ENCODE measurements at places on chromosomes 3 and 15. TPM values are rescaled to one million over a fixed set of nuclear protein-coding genes. Genes with fewer than 3 reads are reported as not detected.

GRCh38 chr3:10935846-10936631, 56.5 kb upstream of the SLC6A1 start:
- no peak for DNase-seq

DNA sequence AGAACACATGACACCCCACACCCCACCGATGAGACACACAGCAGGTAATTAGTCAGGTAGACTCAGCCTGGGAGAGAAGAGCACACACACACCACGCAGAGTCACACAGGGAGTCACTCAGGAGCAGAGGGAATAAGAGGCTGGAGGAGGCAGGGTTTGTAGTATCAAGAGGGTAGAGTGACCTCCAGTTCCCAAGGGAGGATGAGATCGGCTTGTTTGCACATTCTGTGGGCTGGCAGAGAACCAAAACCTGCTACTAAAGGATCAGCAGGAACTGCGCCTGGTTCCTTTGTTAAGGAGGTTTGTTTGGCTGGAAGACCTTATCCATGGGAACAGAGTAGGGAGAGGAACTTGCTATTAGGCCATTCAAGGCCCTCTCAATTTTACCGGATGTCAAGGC, 281.4 kb upstream of the SLCO3A1 start:
- DNase-seq: no peak

GRCh38 chr3:127448161-127448561, 142.4 kb downstream of the TPRA1 start:
- DNase-seq: no peak

DNA sequence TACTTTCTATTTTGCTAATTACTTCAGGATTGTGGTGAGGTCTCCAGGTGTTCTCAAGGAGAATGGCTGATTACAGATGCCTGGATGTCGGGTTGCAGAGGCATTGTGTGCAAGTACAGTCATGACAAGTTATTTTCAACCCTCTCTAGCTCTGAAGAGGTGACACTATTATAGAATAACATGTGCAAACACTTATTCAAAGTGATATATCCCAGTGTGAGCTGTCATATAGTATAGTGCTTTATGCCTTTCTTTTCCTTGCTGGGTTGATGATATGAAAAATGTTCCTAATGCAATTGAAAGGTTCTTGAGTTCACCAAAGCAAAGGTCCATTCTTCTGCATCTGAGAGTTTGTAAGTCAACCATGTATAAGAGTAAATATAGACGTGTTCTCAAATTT, 167.2 kb downstream of the SPATA16 start:
- DNase-seq: no peak

- DNase-seq: peak; percentile 78
Measured at GRCh38 chr15:82571722-82572222, 31.5 kb upstream of the RPS17 start.

- DNase-seq: no peak
Measured at GRCh38 chr3:101842935-101843330, 6.4 kb upstream of the NFKBIZ start.

- DNase-seq: no peak
Measured at GRCh38 chr3:136547293-136547692, 204.9 kb downstream of the STAG1 start.

GRCh38 chr3:10706156-10706739, 109.8 kb upstream of the SLC6A11 start:
- DNase-seq: peak; percentile 59

- no peak for DNase-seq
Measured at GRCh38 chr15:77504306-77504705, 83.6 kb downstream of the HMG20A start.

DNA sequence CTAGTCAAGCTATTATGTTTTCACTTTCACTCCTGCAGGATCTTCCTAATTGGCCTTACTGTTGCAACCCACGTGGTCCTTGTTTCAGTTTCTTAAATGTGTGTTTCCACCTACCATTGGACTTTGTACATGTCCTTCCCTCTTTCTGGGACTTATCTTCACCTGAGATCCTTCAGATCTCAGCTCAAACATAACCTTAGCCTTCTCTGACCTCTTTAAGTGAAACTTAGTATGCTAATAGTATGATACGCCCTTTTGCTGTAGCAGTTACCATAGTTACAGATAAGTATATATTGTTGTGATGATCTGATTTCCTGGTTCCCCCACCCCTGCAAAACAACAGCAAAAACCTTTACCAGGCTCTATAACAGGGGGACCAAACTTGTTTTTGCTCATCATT, 35.2 kb downstream of the U2SURP start:
- no peak for DNase-seq

- no peak for DNase-seq
Measured at GRCh38 chr15:52101542-52102323, 10.8 kb downstream of the BCL2L10 start.

DNA sequence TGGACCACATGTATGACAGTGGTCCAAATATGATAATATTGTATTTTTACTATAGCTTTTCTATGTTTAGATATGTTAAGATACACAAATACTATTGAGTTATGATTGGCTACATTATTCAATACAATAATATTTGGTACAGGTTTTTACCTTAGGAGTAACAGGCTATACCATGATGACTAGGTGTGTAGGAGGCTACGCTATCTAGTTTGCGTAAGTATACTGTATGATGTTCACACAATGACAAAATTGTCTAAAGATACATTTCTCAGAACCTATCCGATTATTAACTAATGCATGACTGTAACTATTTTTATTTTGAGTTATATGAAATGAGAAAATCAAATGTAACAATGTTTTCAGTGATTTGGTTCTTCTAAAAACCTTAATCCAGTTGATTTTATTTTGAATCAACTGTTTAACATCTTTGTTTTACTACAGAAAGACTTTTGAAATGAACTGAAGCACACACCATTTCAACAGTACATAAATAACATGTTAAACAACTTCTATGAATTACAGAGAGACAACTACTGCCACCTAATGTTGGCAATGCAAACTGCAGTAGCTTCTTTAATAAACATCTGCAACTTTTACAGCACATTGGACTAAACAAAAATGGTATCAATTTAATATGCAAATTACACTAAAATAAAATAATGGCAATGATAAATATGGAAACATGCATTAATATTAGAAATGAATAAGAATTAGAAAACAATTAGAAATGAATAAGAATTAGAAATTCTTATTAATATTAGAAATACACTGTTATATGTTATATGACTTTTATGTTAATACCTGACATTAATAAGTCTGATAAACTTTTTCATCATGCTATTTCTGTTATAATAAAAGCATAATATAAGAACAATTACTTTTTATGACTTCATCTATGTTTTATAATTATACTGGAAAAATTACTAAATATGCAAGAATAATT, 255.7 kb downstream of the MBNL1 start:
- DNase-seq: peak; percentile 64

GRCh38 chr3:20682573-20682972, 496.6 kb upstream of the SGO1 start:
- peak; percentile 39 for DNase-seq

DNA sequence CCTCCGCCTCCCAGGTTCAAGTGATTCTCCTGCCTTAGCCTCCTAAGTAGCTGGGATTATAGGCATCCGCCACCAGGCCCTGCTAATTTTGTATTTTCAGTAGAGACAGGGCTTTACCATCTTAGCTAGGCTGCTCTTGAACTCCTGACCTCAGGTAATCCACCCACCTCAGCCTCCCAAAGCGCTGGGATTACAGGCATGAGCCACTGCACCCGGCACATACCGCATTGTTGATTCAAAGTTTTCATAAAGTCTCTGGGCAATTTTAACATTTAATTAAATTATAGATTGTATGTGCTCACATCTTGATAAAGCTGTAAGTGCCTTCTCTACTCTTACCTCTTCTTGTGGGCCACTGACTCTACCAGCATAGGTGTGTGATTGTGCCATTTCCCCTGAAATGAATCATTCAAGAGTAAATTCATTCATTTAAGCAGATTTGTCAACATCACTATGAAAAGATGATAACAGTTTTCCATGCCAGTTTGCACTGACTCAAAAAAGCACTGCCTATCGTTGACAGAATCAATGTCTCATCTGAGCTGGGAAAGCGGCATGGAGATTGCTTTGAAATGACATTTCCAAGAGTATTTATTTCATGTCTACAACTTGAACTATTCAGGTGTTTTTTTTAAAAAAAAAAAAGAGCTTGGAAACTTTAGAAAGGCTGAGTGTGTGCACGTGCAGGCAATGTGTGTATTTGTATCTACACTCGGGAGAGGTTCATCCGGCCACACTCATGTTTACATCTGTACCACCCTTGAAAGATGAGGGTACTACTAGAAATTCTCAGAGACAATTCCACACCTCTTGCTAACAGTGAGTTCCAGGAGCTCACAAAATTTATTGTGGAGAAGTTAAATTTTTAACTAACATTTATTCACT, 3.5 kb downstream of the BCL2A1 start:
- no peak for DNase-seq

GRCh38 chr15:45795440-45796069, 160.7 kb downstream of the SQOR start:
- DNase-seq: peak; percentile 93

GRCh38 chr3:141240687-141241615, 9.3 kb downstream of the PXYLP1 start:
- DNase-seq: no peak

DNA sequence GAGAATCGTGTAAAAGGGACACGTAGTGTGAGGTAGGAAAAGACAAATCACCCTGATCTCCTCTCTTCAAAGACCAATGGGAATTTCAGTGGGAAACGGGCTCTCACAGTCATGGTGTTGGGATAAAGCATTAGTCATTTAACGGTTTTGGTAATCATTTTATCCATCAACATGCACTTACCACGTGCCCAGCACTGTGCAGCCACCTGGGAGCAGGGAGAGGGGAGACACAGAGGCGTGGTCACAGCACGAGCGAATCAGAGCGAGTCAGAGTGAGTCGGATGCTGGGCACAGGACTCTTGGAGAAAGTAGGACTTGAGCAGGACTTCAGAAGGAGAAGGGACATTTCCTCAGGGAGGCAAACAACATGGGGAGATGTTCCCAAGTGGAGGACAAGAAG, 130.8 kb downstream of the MINAR1 start:
- no peak for DNase-seq

DNA sequence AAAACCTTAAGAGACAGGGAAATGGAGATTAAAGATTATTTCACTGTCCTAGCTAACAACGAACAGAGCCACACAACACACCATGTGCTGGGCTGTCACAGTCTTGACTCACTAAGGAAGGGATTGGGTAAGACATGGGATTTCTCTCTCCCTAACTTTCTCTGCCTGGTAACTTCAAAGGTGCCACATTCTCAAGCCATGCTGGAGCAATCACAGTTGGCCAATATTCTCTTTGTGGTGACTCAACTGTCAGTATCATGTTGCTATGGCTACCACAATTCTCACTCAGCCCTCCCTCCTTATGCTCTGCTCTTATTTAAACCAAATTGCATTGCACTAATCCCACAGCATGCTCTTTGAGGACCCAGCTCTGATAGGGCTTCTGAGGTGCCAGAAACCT, 74.0 kb downstream of the OXNAD1 start:
- no peak for DNase-seq

The LOXL1 gene
- total RNA-seq: 10.8 TPM

The EFCAB12 gene
- 0.24 TPM for total RNA-seq

- peak; percentile 93 for DNase-seq
Measured at GRCh38 chr15:88878720-88879184, 16.6 kb downstream of the HAPLN3 start.

GRCh38 chr3:132777171-132777570, 55.0 kb upstream of the NPHP3 start:
- no peak for DNase-seq

GRCh38 chr3:37463163-37463562, 288.8 kb upstream of the LRRFIP2 start:
- no peak for DNase-seq

DNA sequence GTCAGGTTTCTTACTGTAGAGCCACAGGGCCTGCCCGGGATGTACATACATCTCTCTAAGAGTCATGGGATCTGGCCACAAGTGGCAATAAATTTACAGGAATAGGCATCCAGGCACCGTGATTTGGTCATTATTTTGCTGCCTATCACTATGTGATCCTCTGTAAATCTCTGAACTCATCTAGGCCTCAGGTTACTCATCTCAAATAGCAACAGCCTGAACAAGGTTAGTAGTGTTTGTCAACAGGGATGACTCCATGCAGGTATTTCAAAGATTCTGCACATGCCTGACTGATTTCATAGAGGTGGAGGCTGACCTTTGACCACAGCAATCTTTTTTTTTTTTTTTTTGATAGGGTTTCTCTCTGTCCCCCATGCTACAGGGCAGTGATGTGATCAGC, 88.8 kb upstream of the TBL1XR1 start:
- DNase-seq: no peak

GRCh38 chr3:119659606-119660291, 640 bp downstream of the POPDC2 start:
- DNase-seq: no peak

GRCh38 chr3:25782938-25783660, at the start of gene NGLY1:
Gene NGLY1, minus strand, starts transcription at chr3:25783443. Its CDS starts 53 bp downstream, at chr3:25783390.
- DNase-seq: peak; percentile 83

- DNase-seq: no peak
Measured at GRCh38 chr3:72907731-72908620, 20.1 kb downstream of the GXYLT2 start.

DNA sequence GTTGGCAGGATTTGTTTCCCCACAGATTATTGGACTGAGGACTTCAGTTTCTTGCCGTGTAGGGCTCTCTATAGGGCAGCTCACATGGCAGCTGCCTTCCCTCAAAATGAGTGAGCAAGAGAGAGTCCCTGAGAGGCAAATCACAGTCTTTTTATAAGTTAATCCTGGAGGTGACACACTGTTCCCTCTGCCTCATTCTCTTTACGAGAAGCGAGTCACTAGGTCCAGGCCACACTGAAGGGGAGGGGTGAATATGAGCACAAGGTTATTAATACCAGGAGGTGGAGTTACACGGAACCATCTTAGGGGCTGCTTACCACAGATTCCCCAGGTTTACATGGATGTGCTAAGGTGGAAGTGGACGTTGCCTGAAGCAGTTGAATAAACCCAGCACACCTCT, 77.0 kb downstream of the LPP start:
- no peak for DNase-seq

The RYR3 gene
- total RNA-seq: 1.2 TPM
